AG09319 (cell line): ENCODE measurements at places on chromosomes 11 and 22.

- DNase-seq, result no peak
Observed at GRCh38 chr11:75261902-75262361, 21.4 kb downstream of the TPBGL start.

DNA sequence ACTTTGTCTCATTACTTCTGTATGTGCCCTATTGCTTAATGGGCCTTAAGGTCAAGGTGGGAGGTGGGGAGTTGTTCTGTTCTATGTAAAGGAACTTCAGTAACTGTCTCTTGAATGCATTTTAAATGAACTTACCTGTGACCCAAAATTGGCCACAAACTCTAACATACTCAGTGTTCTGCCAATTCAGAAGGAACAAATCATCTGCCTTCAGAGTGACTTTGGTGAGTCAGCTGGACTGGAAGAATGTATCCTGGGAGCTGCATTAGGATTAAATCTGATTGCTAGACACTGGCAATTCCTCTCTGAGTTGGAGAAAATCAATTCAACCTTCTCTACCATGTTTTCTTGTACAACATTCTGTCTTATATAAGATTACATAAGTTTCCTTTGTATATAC, 1104.8 kb downstream of the DLG2 start:
- DNase-seq, result no peak

DNA sequence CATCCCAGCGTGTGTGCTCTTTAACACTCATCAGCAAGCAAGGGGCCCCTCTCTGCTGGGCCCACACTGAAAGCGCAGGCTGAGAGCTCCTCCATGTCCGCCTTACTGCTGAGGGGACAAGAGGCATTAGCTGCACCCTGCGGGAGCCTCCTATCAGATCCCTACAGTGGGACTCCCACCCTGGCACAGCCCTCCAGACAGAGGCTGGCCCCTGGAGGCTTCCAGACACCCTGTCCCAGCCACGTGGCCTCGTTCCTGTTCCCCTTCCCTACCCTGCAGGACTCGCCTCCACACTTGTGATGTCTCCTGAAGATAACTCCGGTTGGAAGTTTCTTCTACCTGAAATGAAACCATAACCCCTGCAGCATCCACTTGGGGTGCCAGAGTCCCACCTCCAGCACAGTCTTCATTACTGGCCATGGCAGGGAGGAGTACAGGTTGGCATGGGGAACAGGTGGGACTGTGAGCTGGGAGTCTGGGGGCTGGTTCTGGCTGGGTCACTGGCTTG, 5.0 kb upstream of the SH3BP1 start:
- DNase-seq, result no peak

- DNase-seq, result no peak
Observed at GRCh38 chr11:128565881-128566280, 21.5 kb downstream of the ETS1 start.

GRCh38 chr11:6481924-6482275, 599 bp downstream of the TIMM10B start:
- DNase-seq, result no peak

DNA sequence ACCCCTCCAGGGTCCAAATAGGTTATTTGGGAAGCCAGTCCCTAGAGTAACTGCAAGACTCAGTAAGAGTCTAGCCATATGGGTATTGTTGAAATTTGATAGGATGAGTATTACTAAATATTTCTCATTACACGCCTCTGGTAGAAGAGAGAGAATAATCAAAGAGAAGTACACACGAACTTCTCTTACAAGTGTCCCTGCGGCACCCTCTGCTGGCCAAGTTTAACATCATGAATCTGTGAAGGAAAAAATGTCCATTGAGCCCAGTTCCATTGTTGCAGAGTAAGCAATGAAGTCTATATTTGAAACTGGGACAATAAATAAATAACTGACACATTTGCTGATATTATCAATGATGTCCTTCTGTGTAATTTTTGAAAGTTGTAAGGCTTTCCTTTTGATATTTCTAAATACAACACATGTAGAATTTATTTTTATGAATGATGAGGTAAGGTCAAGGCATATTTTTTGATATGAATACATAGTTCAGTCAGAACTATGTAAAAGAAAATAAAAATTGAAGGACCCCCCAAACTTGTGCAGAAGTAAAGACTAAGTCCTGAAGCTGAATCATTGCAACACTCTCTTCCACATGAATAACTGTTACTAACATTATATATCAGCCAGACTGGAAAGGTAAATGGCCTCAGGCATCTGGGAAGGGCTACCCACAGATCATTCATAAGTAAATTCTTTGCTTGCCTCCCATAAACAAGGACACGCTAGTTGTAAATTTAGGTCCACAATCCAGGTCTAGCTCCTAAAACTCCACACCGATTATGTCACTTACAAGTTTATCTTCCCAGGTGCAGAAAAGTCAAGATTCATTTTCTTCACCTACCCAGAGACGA, 10.0 kb downstream of the OR51L1 start:
- DNase-seq, result peak; percentile 15

GRCh38 chr11:130652671-130653335, 204.4 kb downstream of the ADAMTS15 start:
- peak; percentile 90 for DNase-seq

DNA sequence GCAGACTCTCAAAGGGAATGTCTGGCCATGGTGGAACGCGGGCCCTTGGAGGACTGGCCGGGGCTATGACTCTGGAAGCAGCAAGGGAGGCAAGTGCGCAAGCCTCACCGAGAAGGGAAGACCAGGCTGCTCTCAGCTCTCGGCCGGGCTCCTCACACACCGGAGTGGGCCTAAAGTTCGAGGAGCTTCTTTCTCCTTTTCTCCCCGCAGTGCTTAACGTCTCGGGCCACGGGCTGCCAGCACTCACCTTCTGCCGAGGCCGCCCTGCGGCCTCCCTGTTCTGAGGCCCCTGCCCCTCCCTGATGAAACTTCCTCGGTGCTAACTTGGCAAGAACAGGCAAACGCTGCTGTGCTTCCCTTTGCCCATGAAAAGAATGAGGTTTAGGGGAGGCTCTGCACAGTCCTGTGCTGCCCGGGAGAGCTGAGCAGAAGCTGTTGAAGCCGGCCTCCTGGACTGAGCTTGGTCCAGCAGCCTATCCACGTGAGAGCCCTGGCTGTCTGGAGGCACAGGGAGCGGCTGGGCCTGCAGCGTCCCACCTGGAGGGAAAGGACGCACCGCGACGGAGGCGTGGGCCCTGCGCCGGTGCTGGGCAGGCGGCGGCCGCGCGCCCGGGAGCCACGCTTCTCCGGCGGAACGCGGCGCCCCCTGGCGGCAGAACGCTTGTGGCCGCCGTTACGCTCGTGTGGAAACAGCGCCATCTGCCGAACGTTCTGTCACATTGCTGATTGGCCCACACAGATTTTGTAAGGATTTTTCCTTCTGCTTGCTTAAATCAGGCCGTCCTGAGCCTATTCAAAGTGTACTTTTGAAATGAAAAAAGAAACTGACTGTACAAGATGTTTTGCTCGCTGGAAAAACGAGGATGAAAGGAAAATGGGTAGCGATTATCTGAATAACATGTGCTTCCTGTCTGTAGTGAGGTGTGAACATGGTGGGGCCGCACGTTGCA, 65.0 kb upstream of the TMEM45B start:
- DNase-seq, result peak; percentile 32

GRCh38 chr11:914747-915501, 4.3 kb upstream of the CHID1 start:
- no peak for DNase-seq

DNA sequence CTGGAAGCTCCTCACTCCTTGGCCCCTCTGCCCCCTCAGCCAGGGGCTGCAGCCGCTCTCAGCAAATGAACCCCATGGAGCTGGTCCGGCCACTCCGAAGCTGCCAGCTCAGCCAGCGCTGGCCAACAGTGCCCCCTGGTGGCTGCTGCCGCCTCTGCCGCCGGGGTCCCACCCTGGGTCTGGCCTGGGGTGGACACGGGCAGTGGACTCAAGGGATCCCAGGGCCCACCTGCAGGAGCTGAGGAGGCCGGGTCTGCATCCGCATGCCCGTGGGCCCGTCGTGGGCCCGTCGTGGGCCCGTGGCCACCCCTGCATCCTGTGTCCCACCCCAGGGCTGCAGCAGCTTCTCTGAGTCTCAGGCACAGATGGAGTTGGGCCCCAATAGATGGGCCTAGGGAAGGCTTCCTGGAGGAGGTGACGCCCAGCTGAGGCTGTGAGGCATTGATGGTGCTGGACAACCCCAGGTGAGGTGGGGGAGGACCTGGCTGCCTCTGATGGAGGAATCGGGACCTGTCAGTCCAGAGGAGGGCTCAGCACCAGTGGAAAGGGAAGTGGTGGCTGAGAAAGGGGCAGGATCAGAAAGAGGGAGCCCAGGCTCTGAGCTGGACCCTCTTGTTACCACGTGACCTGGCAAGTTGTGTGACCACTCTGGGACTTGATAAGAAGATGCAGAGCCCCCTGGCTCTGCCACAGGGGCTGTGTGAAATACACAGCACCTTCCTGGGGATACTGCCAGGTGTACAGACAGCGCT, 522.3 kb downstream of the BRD1 start:
- no peak for DNase-seq

DNA sequence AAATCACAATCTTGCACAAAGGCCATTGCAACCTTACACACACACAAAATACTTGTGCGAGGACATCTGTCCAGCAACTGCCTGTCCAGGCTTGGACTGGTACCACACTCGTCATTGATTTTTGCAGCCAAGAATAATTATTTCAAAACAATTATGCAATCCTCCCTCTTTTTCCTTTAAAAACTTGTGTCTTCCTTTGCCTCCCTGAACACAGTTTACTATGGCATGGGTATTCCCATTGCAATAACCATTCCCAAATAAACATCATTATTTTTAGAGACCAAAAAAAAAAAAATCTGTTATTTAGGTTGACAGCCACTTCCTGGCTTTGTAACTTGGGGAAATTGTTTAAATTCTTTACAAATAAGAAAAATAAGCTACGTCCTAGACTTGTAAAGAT, 54.0 kb downstream of the C11orf91 start:
- DNase-seq, result no peak

DNA sequence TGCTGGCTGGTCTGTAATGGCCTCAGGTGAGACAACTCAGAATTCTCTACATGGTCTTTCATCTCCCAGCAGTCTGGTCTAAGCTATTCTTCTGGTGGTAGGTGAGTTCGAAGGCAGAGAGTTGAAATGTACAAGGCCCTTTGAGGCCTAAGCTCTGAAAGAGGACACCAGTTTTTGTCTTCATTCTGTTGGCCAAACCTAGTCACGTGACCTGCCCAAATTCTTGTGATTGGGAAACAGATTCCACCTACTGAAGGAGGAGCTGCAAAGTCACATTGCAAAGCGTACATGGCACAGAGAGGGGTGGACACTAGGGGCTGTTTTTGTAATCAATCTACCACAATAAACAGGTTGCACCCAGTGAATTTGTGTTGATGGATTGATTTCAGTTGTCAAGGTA, 193.5 kb downstream of the NAV2 start:
- DNase-seq, result no peak

DNA sequence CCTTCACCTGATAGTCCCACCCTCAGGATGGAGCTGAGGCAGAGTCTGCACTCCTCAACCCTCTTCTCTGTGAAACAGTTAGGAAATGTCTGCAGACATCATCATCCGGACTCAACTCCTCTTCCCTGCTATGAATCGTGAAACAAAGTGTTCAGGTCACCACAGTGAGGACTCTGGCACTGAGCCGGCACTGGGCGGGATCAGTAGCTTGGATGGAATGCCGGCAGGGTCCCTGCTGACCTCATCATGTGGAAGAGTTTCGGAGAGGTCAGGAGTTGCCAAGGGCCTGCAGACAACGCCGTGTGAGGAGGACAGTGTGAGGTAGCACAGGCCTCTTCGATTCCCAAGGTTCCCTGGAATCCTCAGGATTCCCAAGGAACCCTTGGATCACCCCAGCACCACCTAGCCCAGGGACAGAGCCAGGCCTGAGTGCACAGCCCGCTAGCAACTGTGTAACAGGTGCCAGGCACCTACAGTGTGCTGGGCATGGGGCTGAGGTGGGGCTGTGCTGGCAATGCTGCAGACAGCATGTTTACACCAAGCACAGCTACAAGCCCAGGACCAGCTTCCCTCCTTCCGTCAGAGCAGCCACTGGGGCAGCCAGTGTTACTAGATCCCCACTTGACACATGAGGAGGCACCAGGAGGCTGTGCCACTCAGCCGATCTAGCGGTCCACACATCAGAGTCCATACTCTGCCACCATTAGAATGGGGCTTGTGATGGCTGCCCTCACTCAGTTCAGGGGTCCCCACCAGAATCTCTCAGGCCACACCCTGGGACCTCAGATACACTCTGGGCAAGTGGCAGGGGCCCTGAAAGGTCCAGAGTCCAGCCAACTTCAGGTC, 693 bp upstream of the LINC01488 start:
- no peak for DNase-seq

GRCh38 chr11:116124922-116125714, 620.9 kb upstream of the CADM1 start:
- no peak for DNase-seq

- peak; percentile 89 for DNase-seq
Observed at GRCh38 chr11:130671801-130672700, 223.6 kb downstream of the ADAMTS15 start.

DNA sequence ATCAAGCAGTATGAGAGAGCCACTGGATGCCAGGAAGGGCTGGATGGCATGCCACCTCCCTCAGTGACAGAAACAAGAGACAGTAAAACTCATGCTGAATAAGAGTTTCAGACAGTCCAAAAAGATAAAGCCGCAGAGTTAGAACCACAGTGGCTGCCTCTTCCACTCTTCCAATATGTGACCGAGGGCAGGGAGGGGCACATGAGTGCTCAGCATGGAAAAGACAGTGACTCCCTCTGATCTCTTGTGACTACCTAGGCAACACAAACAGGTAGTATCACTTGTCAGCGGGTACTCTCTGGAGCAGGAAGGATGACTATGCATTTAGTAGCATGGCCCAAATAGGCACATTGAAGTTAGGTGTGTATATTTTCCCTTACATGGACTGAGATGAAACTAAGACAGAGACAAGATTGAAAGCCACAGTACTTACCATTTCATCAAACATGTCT, 295.4 kb downstream of the CADM1 start:
- no peak for DNase-seq

DNA sequence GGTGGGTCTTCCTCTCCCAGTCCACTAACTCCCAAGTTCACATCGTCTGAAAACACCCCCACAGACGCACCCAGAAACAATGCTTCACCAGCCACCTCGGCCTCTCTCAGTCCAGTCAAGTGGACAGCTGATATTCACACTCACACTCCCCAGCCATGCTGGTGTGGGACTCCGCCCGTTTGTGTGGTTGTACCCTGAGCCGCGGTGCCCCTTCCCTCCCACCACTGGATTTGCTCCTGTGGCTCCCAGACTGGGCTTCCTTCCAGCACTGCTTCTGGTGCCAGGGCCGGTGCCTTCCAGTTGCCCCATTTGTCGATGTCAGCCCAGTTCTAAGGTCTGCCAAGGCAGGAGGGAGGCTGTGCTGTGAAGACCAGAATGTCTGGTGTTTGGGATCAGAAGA, 37.9 kb upstream of the PLET1 start:
- DNase-seq, result no peak

GRCh38 chr11:2917842-2918490, 11.3 kb downstream of the PHLDA2 start:
- DNase-seq, result no peak

DNA sequence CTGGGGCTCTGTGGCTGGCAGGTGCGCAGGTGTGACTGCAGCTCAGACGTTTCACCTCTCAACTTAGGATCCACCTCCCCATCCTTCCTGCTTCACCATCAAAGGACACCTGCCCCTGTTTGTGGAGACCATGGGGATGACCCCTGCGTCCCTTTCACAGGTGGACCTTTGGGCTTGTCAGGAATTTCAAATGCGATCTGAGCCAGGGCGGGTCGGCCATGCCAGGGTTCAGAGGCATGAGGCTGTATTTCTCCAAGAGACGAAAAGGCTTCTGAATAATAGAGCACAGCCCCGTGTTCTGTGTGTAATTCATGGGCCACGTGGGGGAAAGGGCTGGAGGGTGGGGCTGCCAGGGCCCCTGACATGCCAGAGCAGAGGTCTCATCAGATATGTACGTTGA, 668.0 kb downstream of the BRD1 start:
- DNase-seq, result no peak

- no peak for DNase-seq
Observed at GRCh38 chr11:118514103-118514502, 13.2 kb upstream of the TTC36 start.
